ENCODE measurements at places on chromosomes 2 and 18.

DNA sequence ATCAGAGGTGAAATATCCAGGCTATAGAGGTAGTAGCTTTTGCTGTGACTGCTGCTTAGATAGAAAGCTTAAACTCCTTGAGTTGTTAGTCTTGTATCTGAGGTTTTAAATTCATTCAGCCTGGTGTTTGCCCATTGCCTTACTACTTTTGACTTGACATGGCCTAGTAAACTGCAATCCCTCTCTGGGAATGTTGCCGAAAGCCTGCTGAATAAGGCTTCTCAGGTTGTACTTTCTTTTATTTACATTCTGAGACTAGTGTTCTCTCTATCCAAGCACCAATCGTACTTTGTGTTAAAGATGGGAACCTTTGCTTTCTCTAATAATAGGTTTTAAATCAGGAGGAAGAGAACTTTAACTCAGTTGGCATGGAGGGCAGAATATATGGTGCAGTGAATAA, 357.6 kb upstream of the CWC22 start:
- no peak for DNase-seq

GRCh38 chr2:37154785-37155184, 2.0 kb downstream of the EIF2AK2 start:
- no peak for DNase-seq

DNA sequence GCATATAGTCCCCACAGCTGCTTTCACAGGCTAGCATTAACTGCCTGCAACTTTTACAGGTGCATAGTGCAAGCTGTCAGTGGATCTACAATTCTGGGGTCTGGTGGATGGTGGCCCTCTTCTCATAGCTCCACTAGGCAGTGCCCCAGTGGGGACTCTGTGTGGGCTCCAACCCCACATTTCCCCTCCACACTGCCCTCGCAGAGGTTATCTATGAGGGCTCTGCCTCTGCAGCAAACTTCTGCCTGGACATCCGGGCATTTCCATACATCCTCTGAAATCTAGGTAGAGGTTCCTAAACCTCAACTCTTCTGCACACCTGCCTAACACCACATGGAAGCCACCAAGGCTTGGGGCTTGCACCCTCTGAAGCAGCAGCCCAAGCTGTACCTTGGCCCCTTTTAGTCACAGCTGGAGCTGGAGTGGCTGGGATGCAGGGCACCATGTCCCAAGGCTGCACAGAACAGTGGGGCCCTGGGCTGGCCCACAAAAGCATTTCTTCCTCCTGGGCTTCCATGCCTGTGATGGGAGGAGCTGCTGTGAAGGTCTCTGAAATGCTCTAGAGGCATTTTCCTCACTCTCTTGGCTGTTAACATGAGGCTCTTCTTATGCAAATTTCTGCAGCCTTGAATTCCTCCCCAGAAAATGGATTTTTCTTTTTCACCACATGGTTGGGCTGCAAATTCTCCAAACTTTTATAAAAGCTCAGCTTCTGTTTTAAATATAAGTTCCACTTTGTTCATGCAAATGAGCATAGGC, 59.3 kb downstream of the KDM3A start:
- DNase-seq: no peak

GRCh38 chr2:112916145-112916571, 5.2 kb downstream of the IL37 start:
- DNase-seq: no peak

GRCh38 chr2:231007286-231008098, 11.6 kb downstream of the SPATA3 start:
- DNase-seq: no peak

DNA sequence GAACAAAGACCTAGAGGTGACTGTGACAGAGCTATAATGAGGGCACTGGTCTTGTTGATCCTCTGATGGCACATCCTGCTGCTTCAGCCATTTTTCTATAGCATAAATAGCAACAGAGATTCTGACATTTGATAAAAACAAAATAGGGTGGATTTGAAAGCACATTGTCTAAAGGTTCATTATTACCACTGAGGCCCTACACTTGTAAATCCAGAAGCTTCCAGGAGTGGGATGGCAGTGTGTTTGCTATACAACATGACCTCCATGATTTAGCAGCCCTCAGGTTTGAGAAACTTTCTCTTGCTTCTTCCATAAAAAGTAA, 93.2 kb upstream of the CD302 start:
- DNase-seq: no peak

DNA sequence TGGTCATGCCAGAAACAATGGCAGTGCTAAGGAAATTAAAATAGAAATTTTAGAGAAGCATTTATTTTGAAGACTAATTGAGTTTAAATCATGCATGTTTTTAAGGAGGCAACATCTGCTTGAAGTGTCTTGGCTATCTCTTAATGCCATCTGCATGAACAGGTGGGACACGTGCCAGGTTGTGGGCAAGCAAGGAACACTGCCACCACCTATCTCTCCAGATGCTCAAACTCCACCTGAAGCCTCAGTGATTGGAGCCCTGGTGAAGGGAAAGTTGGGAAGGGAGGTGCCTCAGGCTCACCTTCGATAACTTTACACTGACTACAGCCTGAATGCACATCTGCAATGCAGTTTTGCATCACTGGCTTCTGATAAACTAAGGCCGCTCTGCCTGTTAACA, 91.5 kb downstream of the TPGS2 start:
- no peak for DNase-seq

- no peak for DNase-seq
Observed at GRCh38 chr2:9654452-9655100, 23.8 kb upstream of the YWHAQ start.

- DNase-seq: peak; percentile 61
Observed at GRCh38 chr2:110674620-110675555, 3.0 kb downstream of the BUB1 start.

DNA sequence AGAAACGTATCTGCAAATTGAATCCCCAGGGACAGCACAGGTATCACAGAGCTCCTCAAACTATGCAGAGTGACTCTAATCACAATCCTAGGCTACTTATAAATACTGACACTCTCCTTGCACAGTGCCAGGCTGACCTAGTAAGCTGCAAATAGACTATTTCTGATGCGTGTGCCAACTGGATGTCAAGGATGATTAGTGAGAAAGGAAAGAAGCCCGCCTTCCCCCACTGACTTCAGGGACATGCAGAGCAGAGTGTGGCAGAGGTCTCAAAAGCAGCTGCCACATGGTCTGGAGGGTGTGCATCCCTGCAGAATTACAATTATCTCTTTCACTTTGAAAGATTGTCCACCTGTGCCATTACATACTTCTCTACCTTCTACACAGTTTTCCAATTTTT, 235.6 kb downstream of the CPS1 start:
- no peak for DNase-seq

- DNase-seq: no peak
Observed at GRCh38 chr2:237422309-237422708, 8.3 kb upstream of the COL6A3 start.

DNA sequence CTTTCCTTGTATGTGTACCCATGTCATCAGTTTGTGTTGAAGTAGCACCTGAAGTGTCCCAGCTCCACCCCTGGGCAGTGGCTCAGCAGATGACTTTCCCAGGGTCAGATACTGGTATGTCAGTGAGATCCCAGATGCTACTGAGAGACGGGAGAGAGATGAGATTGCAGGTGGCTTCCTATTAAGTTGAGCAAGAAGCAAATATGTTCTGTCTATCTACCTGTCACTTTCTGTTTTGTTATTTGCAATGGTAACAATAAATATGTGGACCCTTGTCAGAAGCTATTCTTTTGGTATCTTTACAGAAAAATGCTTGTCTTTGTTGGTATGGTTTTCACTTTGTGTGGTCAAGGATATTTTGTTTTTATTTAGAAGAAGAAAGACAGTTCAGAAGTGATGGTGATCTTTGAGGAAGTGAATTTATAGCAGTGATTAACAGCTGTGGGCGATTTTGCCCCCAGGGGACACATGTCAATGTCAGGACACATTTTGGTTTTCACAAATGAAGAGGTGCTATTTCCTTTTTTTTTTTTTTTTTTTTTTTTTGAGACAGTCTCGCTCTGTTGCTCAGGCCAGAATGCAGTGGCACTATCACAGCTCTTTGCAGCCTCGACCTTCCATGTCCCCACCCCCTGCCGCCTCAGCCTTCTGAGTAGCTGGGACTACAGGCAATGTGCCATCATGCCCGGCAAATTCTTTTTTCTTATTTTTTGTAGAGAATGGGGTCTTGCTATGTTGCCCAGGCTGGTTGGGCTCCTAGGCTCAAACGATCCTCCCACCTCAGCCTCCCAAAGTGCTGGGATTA, 21.4 kb downstream of the MGAT5 start:
- no peak for DNase-seq

DNA sequence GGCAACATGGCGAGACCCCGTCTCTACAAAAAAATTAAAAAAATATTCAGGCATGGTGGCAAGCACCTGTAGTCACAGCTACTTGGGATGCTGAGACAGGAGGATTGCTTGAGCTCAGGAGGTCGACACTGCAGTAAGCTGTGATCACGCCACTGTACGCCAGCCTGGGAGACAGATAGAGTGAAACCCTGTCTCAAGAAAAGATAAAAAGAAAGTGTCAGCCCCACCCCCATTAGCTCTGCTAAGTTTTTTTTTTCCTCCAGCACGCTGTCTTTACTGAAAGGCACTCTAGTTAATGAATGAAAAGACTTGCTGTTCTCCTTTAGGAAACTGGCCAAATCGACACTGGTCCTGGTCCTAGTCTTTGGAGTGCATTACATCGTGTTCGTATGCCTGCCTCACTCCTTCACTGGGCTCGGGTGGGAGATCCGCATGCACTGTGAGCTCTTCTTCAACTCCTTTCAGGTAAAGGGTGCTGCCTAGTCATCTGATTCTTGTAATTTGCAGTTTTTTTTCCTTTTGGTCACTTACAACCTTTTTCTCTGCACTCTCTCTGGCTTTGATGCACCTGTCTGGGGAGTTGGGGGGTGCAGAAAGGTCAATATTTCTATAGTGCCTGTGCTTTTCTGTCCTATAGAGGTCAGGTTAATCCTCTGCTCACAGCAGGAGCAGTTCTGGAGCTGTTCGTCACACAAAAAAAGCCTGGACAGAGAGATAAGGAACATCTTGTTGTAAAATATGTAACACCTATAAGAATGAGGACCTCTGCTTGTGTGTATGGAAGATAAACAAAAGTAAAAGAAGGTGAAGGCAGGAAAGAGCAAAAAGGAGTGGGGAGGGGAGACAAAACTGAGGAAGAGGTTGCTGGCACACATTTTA, 82.3 kb downstream of the PTH2R start:
- no peak for DNase-seq

GRCh38 chr2:140595107-140595506, 1535.7 kb downstream of the LRP1B start:
- DNase-seq: no peak

DNA sequence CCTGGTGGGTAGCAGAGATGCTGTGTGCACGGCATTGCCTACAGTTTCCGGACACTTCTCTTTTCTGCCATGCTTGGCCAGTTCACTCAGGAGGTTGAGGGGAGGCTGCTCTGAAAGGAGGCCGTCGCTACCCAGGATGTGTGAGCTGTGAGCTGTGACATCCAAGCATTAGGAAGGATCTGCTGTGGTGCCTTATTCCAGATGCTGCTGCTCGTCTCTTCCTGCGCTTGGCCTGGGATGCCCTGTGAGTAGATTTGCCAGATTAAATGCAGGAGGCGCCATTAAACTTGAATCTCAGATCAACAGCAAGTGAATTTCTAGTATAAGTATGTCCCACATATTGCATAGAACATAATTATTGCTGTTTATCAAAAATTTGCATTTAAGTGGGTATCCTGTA, 124.2 kb upstream of the SIX3 start:
- DNase-seq: no peak

DNA sequence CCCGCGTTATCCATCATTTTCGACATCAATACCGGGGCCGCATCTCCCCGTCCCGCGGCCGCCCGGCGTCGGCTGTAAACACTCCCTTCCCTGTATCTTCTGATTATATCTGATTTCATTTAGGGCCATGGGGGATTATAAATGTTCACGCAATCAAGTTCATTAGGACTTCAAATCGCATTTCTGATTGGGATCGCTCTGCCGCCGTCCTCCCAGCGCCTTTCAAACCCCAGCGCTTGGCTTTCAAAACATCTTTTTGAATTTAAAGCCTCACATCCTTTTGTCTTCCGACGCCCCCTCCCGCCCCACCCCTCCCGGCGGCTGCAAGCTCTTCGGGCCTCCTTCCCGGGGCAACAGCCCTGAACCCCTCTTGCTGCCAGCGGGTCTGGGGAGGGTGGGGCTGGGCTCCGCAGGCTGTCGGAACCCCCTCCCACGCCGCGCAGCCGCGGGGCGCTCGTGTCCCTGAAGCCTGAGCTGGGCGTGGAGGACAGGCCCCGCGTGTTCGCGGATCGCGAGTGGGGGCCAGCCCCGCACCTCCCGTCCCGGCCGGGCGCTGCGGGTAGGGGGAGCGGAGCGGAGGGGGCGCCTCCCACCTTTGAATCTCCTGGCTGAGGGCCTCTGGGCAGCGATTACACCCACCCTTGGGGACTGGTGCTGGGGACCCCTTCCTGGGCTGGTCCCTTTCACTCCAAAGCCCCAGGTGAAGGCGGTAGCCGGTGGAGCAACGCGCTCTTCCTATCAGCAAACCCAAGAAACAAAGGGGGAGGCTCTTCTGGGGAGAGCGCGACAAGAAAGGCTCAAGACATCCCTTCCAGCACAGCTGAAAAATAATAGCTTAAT, 11.3 kb upstream of the GBX2 start:
- DNase-seq: no peak

DNA sequence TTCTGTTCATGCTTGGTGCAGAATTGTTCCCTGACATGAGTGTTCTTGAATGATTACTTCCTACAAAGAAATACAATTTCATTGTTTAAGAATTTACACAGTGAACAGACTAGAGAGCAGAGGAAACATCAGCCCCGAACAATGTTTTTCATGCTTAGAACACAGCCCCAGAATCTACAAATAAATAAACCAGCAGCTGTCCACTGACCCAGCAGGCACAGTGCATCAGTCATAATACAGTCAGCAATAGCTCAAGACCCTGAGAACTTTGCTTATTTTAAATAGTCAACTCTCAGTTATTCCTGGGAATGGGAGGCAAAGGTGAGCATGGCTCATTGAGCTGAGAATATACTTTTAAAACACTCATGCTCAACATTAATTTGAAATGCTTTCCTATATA, 38.4 kb downstream of the XIRP2 start:
- DNase-seq: no peak

DNA sequence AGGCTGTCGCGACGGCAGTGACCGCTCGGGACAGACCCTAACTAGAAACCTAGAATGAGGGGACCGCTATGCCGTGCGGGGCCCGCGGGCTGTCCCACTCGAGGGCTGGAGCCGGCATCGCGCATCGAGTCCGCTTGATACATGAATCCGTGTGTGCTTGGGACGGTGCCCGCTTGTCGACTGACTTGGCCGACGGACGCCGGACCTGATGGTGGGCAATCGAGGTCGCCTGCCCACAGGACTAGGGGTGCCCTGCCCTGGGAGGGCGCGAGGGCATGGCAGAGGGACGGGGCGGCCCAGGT, 749 bp upstream of the PTMA start:
- peak; percentile 62 for DNase-seq

- DNase-seq: no peak
Observed at GRCh38 chr2:216004697-216005283, 8.6 kb downstream of the MREG start.

- no peak for DNase-seq
Observed at GRCh38 chr2:101003278-101003775, 1.2 kb downstream of the RPL31 start.
